Camera-type eye (tissue), 1 donor: ENCODE measurements at places on chromosomes 3 and 15. TPM values are rescaled to one million over a fixed set of nuclear protein-coding genes. Genes with fewer than 3 reads are reported as not detected.

LRRC2 gene
- total RNA-seq = 3.6 TPM

CD276 gene
- 75.3 TPM for total RNA-seq

SAMD7 gene
- 22.0 TPM for total RNA-seq

CILP gene
- 9.2 TPM for total RNA-seq

NTRK3 gene
- 14.6 TPM for total RNA-seq

MNS1 gene
- 7.8 TPM for total RNA-seq

GOLGA6L25 gene
- total RNA-seq = not detected

GPR87 gene
- total RNA-seq = 1.3 TPM

TMEM108 gene
- 16.1 TPM for total RNA-seq

ARHGAP11A gene
- total RNA-seq = 15.8 TPM

HCN4 gene
- total RNA-seq = 2.2 TPM

CPNE4 gene
- total RNA-seq = 18.1 TPM

LRRC31 gene
- not detected for total RNA-seq

ARMC8 gene
- 95.7 TPM for total RNA-seq

CASR gene
- total RNA-seq = 0.05 TPM

CCDC39 gene
- total RNA-seq = 0.66 TPM

CATSPER2 gene
- 5.7 TPM for total RNA-seq

SSR3 gene
- total RNA-seq = 72.2 TPM

CFAP161 gene
- 1.2 TPM for total RNA-seq

AHSG gene
- not detected for total RNA-seq

WDR5B gene
- 8.7 TPM for total RNA-seq

IL5RA gene
- total RNA-seq = 0.44 TPM

HDC gene
- total RNA-seq = 3.8 TPM

MYLK gene
- total RNA-seq = 149 TPM

MASP1 gene
- 5.6 TPM for total RNA-seq

RARRES1 gene
- total RNA-seq = 11.8 TPM

MRPL47 gene
- total RNA-seq = 19.0 TPM

ITIH1 gene
- total RNA-seq = not detected

TEX55 gene
- not detected for total RNA-seq

RLBP1 gene
- total RNA-seq = 102 TPM

SPATA12 gene
- not detected for total RNA-seq

WDR76 gene
- 14.3 TPM for total RNA-seq

BBX gene
- 105 TPM for total RNA-seq

CCR3 gene
- not detected for total RNA-seq

C3orf85 gene
- not detected for total RNA-seq

ARL13B gene
- total RNA-seq = 26.1 TPM

SNUPN gene
- total RNA-seq = 26.4 TPM

MYD88 gene
- 20.4 TPM for total RNA-seq

CACNA2D2 gene
- total RNA-seq = 17.4 TPM

HYAL3 gene
- total RNA-seq = 3.9 TPM

SLC28A2 gene
- total RNA-seq = not detected

UCN2 gene
- total RNA-seq = 0.33 TPM
